Stimulated activated CD4-positive, alpha-beta T cell treated with anti-CD3 and anti-CD28 coated beads, Interleukin-1b, Interleukin-23, amount 100 ng/mL, for 24 hours (primary cell): ENCODE measurements at places on chromosomes 1 and 21.

- no peak for DNase-seq
Measured at GRCh38 chr1:244964112-244964971, 100.0 kb upstream of the HNRNPU start.

DNA sequence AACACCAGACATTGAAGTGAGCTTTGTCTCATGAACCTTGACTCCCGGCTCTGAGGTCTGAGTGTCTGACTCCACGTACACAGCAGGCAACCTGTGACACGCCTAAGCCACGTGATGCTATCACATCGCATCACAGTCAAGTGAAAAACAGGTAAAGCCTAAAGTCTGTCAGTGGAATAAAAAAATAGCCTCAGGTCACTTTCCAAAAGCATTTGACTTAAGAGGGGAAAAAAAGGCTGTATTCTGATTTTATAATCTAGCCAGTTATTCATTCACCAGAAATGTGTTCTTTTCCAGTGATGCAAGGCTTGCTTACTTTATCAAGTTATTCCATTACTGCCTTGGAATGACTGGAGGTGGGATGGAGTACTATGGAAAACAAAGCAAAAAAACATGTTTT lies 163.2 kb upstream of the HMCN1 start:
- no peak for DNase-seq

DNA sequence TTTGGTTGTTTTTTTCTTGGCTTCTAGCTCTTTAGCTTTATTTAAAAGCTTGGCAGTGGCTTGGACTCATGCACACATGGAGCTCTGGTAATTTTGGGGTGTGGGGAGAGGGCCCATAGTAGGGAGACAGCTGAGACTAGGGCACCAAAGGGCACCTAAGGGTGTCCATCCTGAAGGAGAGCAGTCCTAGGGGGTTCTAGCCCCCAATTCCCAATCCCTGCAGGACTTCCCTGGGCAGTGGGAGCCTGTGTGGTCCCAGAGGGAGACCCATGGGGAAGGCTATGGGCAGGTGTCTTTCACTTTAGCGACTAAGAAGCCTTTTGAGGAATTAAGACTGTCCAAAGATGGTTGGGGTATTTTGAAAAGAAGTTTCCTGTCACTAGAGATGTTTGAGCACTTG lies 6.9 kb downstream of the CYP4B1 start:
- no peak for DNase-seq

GRCh38 chr1:93749894-93750301 lies 68.3 kb upstream of the BCAR3 start:
- no peak for DNase-seq

DNA sequence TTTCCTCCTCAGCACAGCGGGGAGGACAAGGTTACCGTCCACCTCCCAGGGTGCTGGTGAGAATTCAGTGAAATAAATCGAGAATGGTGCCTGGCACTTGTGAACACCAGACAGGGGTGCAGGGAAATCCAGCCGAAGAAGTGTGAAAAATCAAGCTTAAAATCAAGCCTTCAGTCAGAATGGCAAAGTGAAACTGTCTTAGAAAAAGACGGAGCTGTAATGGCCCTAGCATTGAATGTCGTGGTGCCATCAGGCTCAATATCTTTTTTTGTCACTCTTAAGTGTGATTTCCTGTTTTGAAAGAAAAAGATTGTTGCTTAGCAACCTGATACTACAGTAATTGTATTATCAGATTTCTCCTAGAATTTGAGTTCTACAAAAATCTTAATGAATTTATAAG lies 22.1 kb downstream of the EDARADD start:
- no peak for DNase-seq

DNA sequence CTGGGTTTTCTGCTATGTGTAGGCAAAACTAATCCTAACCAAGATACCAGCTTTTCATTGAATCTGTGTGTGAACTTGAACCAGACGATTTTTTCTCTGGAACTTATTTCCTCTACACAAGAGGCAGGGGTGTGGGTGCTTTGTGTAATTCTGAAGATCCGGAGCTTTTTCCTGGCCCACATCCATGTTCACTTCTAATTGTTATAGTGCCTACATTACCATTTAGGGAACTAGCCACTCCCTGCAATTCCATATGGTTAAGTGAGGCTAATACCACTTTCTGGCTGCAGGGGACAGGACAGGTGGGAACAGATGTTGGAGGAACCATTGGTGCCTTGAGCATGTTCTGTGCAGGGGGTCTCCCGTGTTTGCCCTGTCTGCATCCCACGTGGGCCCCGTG lies 83.4 kb upstream of the FMN2 start:
- no peak for DNase-seq

- DNase-seq, result no peak
Measured at GRCh38 chr1:31723828-31724359, 20.1 kb upstream of the COL16A1 start.

- DNase-seq, result no peak
Measured at GRCh38 chr1:3663999-3664699, 11.8 kb downstream of the TP73 start.

- peak; percentile 60 for DNase-seq
Measured at GRCh38 chr1:41728403-41729202, 190.1 kb downstream of the HIVEP3 start.

DNA sequence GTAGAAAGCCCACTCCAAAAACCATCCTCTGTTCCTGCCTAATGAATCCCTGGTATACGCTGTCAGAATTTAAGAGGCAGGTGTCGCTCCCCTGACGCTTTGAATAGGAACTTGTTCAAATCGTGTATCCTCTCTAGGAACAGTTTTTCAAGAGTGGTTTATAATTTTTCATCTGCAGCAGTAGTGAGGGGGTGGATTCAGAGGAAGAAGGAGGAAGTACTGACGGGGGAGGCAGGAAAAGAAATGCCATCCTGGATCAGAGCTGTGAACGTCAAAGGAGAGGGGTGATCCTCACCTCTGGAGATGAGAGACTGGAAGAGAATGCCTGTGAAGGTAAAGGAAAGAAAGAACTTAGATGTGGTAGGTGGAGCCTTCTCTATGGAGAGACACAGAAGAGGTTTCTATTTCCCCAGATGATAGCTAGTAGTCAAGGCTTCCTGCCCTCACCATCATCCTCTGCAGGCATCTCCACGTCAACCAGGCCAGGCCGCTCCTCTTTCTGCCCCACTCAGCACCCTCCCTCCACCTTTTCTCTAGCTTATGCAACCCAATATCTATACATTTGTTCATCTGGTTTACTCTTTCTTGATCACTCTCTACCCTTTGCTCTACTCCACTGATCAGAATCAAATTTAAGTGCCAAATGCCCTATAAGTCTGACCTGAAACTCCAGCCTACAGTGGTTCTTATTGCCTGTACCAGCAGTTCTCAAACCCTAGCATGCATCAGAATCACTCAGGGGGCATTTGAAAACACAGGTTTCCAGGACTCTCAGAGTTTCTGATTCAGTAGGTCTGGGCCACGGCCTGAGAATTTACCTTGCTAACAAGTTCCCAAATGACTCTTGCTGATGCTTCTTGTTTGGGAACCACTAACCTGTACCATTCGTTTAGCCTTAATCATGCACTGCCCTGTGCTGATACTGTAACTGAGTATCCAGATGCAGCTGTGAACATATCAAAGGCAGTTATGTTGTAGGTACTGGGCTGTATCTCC lies 13.1 kb upstream of the BCL9 start:
- DNase-seq, result no peak

GRCh38 chr1:227949954-227950734 lies 2.4 kb upstream of the WNT9A start:
- no peak for DNase-seq

DNA sequence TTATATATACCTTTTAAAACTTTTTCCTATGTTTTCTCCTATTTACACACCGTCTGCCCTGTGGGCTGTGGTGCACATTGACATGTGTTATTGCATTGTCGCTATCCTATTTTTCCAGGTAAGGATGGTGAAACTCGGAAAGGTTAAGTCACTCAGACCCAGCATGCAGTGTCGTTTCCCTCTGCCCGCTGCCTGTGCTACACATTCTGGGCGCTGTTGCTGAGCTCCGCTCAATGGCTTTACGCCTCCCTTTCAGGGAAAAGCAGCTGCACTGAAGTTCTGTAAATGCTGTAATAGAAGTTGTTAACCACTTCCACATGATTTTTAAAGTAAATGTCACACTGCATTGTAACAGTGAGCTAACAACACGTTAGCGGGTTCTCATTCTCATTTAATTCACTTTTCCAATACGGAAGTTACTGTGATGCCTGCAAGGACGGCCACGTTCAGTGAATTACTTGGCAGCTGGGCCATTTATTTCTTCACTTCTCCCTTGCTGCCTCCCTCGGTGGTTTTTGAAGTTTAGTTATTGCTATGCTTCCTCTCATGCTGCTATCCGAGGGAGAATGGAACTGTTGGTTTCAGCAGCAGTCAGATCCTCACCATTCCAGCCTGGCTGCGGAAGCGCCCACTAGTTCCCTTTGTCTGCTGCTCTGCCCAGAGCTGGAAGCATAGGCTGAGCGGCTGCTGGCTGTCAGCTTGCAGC lies 288.7 kb downstream of the SPATA17 start:
- no peak for DNase-seq

GRCh38 chr1:51933344-51933743 lies 54.8 kb upstream of the NRDC start:
- no peak for DNase-seq

- DNase-seq, result no peak
Measured at GRCh38 chr1:75092141-75092540, 42.0 kb upstream of the LHX8 start.

- DNase-seq, result no peak
Measured at GRCh38 chr1:208885650-208886049, 641.5 kb upstream of the PLXNA2 start.

- DNase-seq, result no peak
Measured at GRCh38 chr1:32997381-32997891, 32.8 kb upstream of the RNF19B start.

DNA sequence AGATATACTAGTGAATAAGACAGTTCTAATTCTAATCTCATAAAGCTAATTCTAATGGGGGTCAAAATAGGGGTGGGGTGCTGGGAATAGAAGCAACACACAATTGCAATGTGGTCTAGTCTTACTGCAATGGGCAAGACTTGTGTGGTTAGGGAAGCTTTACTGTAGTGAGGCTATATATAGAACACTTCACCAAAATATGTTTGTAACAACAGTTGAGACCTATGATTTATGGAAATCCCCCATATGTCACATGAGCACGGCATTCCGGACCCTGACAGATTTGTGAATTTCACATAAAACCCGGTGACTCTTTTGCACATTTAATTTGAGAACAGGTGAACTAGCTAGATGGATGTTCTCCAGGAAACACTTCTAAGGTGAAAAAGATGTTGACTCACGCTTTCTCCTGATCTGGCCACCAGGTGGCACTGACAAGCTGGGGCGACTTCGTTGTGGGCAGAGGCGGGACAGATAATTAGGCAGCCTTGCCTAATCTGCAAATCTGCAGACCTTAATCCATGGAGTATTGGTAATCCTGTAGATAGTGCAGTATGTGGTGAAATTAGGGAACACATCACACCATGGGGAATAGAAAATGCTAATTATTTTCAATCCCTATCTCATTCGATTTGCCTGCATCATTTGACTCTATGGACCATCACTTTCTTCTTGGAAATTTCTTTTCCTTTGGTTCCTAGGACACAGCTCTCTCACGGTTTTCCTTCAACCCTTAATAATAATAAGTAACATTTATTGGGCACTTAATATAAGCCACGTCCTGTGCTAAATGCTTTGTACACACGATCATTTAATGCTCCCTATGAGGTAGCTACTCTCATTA lies 37.7 kb downstream of the KIAA0040 start:
- peak; percentile 69 for DNase-seq

DNA sequence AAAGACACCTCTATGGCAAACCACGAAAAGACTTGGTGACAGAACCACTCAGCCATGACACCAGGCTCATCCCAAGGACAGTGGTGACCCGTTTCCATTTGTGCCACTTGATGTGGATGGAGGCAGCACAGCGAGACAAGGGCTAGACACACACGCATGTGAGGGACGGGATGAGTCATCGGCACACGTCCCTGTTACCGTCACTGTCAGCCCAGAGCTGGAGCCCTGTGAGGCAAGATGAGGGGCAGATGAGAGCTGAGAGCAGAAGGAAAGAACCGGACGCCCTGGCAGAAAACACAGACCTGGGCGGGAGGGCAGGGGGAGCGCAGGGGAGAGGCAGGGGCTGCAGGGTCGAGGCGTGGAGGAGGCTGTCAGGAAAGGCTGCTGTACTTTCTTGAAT lies 57.8 kb downstream of the SIK1 start:
- DNase-seq, result no peak

DNA sequence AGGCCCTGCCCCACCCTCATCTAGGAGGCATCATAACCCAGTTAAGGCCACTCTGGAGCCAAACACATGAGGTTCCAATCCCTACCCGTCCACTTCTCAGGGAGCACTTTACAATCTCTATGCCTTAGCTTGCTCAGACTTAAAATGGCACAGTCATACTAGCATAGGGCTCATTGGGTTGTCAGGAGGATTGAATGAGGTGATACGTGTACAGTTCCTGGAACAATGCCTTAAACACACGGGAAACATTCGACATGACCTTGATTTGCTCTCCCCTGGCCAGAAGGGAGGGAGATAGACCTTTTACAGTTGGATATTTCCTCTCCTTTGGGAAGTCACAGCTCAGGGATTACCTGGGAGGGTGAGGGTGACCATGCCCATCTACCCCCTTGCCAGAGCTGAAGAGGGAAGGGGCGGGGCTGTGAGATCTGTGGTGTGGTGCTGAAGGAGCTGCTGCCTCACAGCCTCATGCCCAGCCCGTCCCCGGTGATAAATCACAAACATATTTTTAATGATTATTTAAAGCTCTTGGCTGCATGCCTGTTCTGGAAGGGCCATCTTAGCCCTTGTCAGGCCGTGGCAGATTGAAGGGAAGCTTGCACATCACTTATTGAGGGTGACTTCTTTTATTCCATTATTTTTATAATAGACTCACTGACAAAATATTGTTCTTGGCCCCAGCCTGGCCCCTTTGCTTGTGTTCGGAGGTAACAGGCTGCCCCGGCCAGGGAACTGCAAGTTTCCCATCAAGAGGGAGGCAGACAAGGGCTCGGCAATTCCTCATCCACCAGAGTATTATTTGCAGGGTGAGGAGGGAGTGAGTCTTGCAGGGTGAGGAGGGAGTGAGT lies 83.4 kb downstream of the FOXD2 start:
- DNase-seq, result no peak

- no peak for DNase-seq
Measured at GRCh38 chr1:221276896-221277409, 397.7 kb downstream of the HLX start.
